D341Med (cell line): ENCODE measurements at places on chromosomes 1 and 21.

- DNase-seq, result no peak
Observed at GRCh38 chr21:28193189-28193588, 799.5 kb downstream of the LTN1 start.

DNA sequence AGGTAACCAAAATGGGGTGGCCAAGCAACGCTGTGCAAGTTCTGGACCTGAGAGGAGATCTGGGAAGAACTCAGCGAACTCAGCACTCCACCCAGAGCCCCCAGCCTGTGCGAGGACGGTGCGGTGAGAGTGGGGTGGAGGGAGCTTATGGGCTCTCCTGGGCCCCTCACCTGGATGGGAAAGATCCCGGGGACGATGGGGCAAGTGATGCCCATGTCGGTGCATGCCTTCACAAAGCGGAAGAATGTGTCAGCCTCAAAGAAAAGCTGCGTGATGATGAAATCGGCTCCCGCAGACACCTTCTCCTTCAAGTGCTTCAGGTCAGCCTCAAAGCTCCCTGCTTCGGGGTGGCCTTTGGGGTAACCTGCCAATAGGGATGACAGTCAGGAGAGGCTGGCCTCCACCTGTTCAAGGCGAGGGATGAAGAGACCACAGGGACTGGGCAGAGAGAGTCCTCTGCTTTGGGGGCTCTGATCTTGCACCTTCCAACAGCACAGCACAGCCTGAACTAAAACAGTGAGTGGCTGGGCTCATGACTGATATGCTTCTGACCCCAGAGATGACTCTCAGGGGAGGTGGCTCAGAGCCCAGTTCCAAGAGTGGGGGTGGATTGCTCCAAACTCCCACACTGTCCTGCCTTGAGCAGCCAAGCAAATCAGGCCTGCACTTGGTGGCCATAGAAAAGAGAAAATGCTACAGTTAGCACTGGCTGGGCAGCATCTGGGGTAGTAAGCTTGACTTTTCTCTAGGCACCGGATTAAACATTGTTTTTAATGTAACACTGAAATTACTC is 9.5 kb downstream of the MTHFR start:
- DNase-seq, result no peak

DNA sequence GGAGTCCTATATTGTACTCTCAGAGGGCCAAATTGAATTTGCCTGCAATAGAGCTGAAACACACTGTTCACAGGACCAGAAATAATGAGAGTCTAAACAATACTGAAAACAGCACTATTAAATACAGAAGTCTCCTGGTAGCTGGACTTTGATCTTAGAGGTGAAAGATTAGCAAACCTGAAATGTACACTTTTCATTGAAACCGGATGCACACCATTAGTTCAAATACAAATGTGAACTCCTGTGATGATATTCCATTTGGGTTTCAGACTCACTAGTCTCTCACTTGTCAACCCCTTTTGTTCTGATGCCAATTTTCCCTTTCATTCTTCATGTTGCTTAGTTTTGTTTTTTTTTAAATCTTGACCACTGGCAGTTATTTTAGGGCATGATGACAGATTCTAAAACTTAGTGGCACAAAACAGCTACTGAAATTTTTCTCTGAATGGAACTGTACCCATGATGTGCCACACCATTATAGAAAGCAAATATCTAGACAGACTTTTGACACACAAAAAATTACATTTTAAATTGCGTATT is 5.9 kb upstream of the TNFSF4 start:
- no peak for DNase-seq

DNA sequence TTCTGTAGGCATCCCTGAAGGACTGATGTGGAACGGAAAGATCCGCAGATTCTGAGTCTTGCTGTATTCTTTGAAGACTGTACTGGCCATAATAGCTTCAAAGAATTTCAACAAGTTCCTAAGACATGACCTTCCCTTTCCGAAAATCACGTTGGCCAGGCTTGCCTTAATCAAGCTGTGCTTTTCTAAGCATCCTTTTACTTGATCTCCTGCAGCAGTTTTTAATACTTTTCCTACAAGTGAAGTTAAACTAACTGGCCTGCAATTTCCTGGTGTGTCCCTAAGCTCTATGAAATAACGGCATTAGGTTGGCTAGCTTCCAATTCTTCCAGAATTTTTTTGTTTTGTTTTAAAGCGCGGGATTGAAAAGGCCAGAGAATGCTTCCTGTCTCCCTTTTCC is 40.3 kb downstream of the SPAG17 start:
- no peak for DNase-seq

GRCh38 chr1:198780376-198780775 is 141.5 kb downstream of the PTPRC start:
- DNase-seq, result no peak

DNA sequence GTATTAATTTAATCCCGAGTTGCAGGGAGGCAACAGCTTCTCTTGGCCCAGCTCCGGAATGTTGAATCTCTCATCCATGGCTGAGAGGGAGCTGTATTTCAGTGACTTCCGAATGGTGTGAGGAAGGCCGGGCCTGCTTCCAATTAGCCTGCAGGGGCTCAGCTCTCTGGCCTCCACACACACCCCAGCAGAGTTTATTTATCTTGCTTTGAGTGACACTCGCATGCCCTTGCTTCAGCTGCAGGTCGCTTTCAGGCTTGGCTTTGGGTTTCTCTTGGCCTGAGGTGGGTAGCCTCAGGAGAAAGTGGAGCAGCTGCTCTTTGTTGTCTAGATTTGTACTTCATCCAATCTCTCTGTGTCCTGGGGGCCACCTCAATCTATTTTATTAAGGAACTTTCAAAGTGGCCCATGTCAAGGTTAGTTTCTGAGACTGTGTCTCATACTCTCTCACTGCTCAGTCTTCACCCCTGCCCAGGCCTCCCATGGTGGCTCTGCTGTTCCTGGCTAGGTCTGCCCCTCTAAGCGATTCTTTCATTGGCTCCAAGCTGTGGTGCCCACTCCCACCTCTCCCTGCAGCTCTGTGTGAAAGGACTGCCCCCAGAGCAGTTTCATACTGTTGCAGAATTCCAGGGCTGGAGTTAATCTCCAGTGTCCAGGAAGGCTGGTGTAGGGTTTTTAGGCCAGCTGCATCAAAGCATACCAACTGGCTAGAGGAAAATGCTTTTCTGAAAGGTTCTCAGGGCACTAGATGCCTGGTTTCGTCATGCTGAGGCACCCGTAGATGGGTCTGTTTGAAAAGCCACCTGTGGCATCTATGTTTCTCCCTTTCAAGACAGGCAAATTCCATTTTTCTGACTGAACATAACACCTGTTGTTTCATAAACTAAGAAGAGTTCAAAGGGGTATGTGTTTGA is 153.5 kb downstream of the PLXNA2 start:
- no peak for DNase-seq

GRCh38 chr1:45806129-45806528 is 2.7 kb downstream of the MAST2 start:
- no peak for DNase-seq

GRCh38 chr1:218205721-218206120 is 79.4 kb upstream of the RRP15 start:
- no peak for DNase-seq

GRCh38 chr21:31558189-31558961 is 101.1 kb upstream of the SOD1 start:
- no peak for DNase-seq

GRCh38 chr1:182430263-182431068 is 19.5 kb upstream of the RGSL1 start:
- DNase-seq, result no peak

DNA sequence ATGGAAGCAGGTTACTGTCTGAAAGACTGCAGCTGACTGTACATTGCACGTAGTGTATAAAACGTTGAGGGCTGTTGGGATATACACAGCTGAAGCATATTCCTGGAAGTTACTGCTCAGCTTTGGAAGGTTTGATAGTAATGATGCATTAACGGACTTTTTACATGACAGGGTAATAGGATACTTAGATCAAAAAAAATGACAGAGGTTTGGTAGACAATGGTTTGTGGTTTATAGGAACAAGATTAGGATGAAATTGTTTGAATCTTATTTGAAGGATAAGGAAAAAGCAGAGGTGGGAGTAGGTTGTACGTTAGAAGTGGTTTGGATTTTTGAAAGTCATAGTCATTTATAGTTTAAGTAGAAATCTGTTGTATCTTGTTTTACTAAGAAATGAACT is 33.0 kb downstream of the ADGRL2 start:
- no peak for DNase-seq

DNA sequence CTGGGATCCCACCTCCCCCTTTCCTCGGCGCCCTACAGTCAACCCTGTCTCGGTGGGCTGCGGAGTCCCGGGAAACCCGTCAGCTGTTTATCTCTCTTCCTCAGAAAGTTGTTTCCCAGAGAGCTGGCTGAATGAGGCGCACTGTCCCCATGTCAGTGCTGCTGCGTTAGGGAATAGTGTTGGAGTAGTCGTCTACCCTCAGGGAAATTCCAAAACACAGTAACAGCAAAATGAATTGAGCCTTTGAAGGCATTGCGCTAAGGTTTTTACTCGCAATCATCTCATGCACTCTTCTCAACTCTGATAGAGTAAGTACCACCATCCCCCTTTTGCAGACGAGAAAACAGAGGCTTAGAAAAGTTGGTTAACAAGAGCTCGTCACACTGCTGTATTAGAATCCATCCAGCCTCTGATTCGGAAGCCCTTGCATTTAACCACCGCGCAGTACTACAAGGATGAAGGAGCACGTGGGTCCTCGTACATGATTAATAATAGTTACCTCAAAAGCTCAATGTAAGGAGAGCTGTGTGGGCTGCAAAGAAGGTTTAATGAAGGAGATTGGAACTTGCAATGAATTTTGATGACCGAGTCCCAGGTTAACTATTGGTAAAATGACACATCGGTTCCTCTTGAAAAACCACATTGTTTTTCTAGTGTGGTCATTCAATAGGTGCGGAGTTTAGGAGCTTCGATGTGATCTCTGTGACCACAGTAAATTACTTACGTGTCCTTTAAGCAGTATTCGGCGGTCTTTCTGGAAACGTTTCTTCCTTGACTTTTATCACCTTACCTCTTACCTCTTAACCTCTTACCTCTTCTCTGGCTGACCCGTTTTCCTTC is 788 bp upstream of the EDEM3 start:
- peak; percentile 38 for DNase-seq

GRCh38 chr1:206727981-206728696 is 42.4 kb upstream of the IL19 start:
- DNase-seq, result no peak

DNA sequence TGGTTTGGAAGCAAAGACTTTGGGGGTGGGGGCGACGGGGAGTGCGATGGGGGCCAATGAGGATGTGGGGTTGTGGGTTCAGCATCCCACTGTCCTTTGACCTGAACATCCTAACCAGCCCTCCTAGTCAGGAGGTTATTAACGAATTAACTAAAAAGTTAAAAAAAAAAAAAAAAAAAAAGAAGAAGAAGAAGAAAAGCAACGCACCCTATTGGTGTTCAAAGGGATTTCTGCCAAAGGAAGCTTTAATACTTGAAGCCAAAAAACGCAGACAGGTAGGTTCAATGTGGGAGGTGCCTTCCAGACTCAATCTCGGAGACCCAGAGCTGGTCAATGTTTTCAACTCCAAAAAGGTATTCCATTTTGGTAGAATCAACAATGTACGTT is 2.2 kb downstream of the CLIC6 start:
- no peak for DNase-seq

- no peak for DNase-seq
Observed at GRCh38 chr21:25326181-25326580, 281.1 kb downstream of the MRPL39 start.

GRCh38 chr1:66250075-66250474 is 283.9 kb upstream of the SGIP1 start:
- DNase-seq, result no peak

GRCh38 chr21:25708467-25709065 is 26.1 kb downstream of the ATP5PF start:
- DNase-seq, result peak; percentile 44

DNA sequence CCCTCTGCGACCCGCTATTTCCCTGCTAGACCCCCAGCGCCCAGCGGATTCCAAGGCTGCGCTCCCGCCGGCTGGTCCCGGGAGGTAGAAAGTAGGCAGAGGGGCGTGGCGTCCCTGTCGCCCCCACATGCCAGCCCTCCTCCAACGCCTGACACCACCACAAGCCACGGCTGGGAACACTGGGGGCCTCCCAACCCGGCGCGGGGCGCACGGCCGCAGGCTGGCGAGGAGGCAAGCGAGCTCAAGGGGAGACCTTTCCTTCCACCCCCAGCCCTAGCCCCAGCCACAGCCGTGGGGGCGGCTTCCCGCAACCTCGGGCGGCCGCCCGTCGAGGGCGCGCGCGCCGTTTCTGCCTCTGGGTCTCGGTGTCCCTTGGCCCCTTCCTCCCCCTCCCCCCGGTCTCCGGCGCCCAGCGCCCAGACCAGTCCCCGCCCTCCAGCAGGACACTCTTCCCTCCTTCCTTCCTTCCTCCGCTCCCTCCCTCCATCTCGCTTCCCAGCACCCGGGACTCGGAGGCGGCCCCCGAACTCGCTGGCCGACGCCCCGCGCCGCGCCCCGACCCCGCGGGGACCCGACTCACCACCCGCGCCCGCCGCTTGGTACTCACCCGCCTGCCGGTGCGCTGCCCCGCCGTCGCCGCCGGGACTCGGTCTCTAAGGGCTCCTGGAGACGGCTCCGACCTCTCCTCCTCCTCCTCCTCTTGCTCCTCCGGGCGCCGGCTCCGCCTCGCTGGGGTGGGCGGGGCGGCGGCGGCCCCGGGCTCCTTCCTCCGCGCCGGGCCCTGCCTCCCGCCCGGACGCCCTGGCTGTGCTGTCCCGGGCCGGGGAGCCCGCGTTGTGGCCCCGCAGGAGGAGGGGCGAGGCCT is at the start of gene GNG12:
GNG12 (minus strand) TSS at position 731 of the 865 bp plus-strand sequence. CDS start 125,781 bp downstream, outside the sequence.
- peak; percentile 81 for DNase-seq

GRCh38 chr1:173868266-173869020 is at the start of gene ZBTB37:
Gene ZBTB37 (plus strand): TSS chr1:173868380. CDS start chr1:173870226, 1,846 bp downstream.
- DNase-seq, result peak; percentile 96

GRCh38 chr1:97640677-97641076 is 280.2 kb downstream of the DPYD start:
- DNase-seq, result no peak

- DNase-seq, result no peak
Observed at GRCh38 chr1:224592636-224593582, 23.2 kb upstream of the CNIH3 start.

DNA sequence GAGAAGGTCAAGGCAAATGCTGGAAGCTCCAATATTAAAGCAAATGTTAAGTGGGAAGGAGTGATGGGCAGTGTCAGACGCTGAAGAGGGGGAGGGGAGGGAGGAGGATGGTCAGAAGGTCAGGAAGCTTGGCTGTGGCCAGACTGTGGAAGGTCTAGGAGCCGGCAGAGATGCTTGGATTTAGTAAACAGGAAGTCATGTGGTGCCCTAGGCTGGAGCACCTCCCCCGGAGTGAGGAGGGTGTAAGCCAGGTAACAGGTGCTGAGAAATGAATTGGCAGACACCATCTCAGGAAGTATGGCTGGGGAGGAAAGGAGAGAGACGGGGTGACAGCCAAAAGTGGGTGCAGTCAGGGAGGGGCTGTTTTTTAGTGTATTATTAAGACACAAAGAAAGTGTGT is 17.7 kb downstream of the CSMD2 start:
- DNase-seq, result no peak

GRCh38 chr1:94656967-94657366 is 115.4 kb upstream of the F3 start:
- DNase-seq, result no peak

DNA sequence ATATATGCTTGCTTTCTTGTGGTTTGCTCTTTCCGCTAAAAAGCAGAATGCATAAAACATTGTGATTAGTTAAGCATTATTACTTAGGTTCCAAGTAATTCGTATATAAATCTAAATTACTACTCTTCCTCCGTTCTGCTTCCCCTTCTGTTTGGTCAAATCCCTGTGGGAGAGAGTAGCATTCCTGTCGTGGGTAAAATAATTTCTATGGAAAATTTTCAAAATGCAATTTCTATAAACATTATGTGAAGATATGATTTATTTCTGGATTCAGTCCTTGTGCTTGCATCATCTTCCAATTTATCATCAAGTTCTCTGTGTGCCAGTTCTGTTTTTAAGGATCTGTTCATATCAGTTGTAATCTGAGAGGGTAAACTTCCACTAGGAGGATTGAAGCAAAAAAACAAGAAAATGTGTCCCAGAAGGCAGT is 7.2 kb upstream of the WARS2 start:
- DNase-seq, result no peak
